ENCODE measurements at places on chromosomes 6 and 20.

DNA sequence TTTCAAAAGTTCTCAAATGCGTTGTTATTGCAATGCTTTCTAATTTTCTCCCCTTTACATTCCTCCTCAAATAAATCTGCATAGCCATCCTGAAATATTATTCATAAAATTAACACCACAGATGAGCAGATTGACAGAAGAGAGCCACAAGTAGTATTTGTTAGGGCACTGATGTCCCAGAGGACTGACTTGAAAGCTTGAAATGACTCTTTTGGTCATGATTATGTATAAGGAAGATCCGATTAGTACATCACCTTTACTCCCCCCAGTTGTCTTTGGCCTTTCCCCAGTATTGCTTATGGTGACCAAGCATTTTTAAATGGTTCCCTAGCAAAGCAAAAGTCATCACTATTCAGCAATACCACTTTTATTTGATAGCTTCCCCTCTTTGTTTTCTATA lies 187.6 kb downstream of the ADAT2 start:
- no peak for DNase-seq

DNA sequence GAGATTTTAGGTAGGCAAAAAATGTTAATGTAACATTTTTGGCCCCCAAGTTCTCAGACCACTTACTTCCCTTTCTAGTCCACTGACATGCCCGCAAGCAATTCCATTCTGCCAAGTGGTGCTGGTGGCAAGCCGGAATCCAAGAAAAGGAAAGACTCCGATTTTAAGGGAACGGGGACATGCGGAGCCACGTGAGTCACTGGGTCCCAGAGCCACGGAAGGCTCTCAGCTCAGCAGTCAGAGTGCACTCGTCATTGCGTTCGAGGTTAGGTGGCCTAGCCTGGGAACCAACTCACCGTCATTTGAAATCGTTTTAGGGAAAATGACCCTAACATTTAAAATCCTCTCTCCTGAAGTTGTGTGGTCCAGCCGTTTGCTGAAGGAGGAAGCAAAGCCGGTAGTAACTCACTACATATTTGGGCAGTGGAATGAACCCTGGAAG lies 711 bp upstream of the SIRT5 start:
- no peak for DNase-seq

- no peak for DNase-seq
These were observed 362.9 kb downstream of the SMOC2 start for GRCh38 chr6:168803874-168804273.

- no peak for DNase-seq
These were observed 476.3 kb downstream of the PRKN start for GRCh38 chr6:162251257-162251656.

DNA sequence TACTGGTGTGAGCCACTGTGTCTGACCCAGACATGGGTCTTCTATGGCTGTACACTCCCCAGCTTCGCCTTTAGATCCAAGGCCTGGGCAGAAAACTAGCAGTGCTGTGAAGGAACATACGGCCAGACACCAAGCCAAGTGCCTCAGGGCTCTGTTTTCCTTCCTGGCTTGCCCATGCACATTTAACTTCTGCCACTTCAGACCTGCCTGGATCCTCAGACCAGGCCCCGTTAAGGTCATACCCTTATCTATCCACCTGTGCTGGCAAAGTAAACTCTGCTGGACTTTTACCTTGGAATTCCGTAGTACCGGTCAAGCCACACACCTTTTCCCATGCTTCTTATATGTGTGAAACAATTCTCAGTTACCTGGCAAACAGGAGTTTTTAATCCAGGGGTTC lies 644.8 kb downstream of the PTPRT start:
- DNase-seq: no peak

DNA sequence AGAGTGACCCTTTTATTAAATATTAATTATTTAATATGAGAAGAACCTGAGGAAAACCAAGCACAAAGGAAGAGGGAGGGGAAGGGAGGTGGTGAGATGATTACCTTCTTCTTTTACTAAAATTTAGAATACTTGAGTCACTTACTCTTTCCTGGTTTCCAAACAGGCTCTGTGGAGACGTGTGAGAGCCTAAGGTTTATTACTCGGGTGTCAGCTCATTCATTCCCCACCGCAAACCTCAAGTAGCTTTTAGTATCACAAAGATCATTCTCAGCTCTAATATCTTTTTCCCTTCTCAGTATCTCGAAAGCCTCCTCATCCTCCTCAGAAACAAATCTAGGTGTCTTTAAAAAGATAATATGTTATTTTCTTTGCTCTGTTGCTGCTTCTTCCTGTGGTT lies 497.2 kb upstream of the JARID2 start:
- no peak for DNase-seq

DNA sequence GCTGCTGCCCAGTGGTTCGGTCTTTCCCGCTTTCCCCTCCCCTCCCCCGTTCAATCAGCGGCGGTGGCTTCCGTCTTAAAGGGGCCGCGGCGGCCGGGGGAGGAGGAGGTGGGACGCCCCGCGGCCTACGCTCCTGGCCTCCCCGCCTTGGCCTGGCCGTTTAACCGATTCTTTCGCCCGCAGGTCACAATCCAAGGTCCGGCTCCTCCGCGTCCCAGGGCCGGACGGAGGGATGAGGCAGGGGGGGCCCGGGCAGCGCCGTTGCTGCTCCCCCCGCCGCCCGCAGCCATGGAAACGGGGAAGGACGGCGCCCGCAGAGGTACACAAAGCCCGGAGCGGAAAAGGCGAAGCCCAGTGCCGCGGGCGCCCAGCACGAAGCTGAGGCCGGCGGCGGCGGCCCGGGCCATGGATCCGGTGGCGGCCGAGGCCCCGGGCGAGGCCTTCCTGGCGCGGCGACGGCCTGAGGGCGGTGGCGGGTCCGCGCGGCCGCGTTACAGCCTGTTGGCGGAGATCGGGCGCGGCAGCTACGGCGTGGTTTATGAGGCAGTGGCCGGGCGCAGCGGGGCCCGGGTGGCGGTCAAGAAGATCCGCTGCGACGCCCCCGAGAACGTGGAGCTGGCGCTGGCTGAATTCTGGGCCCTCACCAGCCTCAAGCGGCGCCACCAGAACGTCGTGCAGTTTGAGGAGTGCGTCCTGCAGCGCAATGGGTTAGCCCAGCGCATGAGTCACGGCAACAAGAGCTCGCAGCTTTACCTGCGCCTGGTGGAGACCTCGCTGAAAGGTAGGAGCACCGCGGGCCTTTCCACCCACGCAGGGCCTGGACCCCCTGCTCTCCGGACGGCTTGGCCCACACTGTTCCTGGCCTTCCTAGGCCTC lies 1.2 kb downstream of the STK35 start:
- no peak for DNase-seq
